Activated CD4-positive, alpha-beta memory T cell treated with anti-CD3 and anti-CD28 coated beads for 36 hours (primary cell): ENCODE measurements at places on chromosomes 5 and 9. TPM values are rescaled to one million over a fixed set of nuclear protein-coding genes. Genes with fewer than 3 reads are reported as not detected.

PPP3R2 gene
- total RNA-seq, result not detected

NOL8 gene
- 45.6 TPM for total RNA-seq

ARHGEF37 gene
- 0.77 TPM for total RNA-seq

NUTM2G gene
- not detected for total RNA-seq

LRRC70 gene
- 0.34 TPM for total RNA-seq

CER1 gene
- not detected for total RNA-seq

DNA sequence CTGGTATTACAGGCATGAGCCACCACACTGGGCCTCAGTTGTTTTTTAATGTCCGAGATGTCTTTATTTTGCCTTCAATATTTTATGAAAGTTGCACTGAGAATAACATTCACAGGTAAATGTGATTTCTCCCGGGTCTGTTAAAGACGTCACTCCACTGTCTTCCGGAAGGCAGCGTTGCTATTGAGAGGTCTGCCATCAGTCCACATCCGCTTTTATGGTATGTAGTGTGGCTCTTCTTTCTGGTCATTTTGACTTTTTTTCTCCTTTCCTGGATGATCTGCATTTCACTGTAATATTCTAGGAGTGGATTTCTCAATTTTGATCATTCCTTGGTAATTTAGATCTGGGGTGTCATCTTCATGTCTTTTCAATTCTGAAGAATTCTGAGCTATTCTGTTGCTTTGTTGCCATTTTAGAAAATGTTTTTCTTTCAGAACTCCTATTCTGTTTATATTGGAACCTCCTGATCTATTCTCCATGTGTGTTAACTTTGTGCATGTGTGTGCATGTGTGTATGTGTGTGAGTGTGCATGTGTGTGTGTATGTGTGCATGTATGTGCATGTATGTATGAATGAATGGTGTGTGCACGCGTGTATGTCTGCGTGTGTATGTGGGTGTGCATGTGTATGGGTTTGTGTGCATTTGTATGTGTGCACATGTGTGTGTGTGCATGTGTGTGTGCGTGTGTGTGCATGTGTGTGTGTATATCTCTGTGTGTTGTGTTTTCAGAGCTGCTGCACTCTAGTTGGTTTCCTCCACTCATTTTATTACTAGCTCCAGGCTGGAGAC, 1.9 kb upstream of the LCN1 start:
- no peak for DNase-seq

DNA sequence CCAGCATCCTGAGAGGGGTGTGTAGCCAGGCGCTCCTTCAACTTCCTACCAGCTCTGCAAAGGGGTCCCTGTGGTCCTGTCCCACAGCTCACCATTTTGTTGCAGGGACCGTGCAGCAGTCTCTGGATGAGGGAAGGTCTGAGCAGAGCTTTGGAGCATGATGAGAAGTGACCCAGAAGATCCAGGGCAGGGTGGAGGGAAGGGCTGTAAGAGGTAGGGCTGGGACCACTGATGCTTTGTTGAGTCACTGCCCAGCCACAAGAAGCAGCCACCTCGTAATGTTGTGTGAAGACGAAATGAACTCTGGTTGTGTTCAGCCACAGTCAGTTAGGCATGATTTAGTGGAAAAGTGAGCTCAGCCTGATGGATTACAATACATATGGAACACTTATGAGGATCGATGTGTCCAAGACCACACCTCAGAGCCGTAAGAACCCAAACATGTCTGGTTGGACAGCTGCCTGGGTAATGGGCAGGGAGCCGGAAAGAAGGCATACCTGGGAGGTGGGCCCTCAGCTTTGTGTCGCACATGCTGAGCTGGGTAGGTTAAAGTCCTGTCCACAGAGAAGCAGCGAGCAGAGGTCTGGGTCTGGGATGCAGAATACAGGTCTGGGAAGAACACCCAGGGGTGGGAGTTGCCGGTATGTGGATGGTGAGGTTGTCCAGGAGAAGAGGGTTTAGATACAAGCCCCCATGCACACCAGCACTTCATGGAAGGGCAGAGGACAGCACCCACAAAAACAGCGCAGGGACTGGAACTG, 250.1 kb downstream of the GADD45G start:
- peak; percentile 1 for DNase-seq

DNA sequence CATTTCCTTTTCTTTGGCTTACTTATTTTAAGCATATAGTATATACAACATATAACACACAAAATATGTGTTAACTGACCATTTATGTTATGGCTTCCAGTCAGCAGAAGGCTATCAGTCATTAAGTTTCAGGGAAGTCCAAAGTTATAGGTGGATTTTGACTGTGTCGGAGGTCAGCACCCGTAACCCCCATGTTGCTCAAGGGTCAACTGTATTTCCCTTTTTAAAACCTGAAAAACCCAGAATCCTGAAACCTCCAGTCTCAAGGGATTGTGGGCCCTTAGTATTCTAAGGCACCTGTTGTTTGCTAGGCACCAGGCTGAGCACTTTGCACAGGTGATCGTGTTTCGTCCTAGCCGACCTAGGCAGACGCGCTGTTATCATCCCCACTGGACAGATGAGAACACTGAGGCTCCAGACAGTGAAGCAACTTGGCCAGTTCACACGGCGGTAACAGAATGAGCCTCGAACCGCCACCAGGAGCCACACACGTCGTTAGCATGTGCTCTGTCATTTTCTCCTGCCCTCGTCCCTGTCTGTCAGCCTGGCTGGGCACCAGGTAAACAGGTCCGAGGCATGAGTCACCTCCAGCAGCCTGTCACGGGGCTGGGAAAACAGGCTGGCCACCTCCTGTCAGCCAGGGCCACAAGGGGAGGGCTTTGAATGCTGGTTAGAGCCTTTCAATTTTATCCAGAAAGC, 39.9 kb downstream of the DUSP1 start:
- no peak for DNase-seq

- peak; percentile 22 for DNase-seq
Observed at GRCh38 chr5:157076558-157076957, 17.6 kb upstream of the HAVCR1 start.
